ENCODE measurements at places on chromosomes 6 and 20.

DNA sequence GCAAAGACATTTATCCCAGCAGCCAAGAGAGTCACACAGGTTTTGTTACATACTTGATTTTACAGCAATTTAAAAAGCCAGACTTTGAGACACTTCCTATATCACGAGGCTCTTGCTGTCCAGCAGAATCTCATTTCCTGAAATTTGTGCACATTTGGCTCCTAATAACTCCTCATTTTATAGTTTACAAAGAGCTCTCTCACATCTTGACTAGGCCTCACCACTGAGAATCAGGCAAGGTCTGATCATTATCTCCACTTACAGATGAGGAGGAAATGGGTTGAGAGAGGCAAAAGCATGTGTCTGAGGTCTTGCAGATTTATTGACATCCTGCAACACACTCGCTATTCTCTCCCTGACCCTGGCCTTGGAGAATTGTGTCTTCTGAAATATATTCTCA is 426.8 kb downstream of the MAFB start:
- no peak for DNase-seq

- no peak for DNase-seq
Observed at GRCh38 chr20:59404749-59405148, 104.3 kb downstream of the EDN3 start.

DNA sequence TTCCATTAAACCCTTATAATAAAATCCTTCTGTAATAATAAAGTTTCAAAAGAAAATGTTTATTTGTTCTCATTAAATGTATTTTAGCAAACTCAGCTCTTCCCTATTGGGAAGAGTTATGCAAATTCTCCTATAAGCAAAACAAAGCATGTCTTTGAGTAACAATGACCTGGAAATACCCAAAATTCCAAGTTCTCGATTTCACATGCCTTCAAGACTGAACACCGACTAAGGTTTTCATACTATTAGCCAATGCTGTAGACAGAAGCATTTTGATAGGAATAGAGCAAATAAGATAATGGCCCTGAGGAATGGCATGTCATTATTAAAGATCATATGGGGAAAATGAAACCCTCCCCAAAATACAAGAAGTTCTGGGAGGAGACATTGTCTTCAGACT is 3.8 kb downstream of the IL17A start:
- no peak for DNase-seq

- no peak for DNase-seq
Observed at GRCh38 chr20:63947638-63948456, 8.4 kb downstream of the UCKL1 start.

- no peak for DNase-seq
Observed at GRCh38 chr20:10986586-10986985, 312.8 kb upstream of the JAG1 start.

- no peak for DNase-seq
Observed at GRCh38 chr20:8447262-8448120, 315.4 kb downstream of the PLCB1 start.

GRCh38 chr6:74872754-74873476 is 332.9 kb downstream of the COL12A1 start:
- DNase-seq, result no peak

DNA sequence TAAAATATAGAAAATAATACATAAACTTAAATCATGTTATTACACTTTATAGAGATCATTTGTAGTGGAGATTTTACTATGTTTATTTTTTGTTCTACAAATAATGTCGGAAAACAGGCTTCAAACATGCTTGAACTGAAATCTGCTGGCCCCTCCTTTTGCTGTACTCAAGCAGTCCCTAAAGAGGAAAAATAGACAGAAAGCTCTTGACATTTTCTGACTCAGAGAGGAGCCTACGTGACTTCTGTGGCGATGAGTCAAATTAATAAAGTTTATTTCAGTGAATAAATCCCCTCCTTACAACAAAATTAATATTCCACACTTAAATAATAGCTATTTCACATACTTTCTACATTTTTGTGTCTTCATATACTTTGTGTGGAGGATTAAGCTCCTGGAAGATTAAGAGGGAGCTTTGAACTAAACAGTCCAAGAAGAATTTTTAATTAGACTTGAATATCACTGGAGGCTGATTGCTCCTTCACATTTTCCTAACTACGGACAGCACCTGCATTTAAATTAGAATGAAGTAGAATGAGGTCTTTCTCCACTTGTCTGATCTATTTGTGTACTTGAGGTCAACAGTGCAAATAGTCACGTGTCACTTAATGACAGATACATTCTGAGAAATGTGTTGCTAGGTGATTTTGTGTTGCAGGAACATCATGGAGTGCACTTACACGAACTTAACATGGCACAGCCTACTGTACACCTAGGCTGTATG is 1.7 kb upstream of the TREM1 start:
- DNase-seq, result peak; percentile 83

GRCh38 chr20:22771706-22772105 is 187.3 kb upstream of the FOXA2 start:
- DNase-seq, result no peak

DNA sequence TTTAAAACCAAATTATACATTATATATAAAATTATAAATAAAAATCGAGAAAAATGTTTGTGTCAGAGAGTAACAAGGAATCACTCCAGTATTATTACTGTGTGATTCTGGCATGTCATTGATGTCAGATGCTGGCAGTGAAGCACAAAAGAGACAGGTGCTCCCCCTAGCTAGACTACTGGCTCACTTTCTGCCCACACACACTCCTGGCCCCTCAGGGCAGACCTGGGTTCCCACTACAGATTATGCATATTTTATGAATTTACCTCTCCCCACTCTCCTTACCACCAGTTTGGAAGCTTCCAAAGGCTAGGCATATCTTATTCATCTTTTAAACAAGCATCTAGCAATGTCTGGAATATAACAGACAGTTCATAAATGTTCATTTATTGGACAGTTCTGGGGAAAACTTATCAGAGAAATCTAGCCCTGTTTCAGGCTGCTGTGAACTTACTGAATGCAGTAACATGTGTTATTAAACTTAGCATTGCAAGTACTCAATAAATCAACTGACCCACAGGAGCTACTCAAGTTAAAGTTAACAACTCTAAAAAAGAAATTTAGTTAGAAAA is 12.8 kb downstream of the SNX3 start:
- DNase-seq, result no peak

All from NCI-H1092 (cell line).